NB4 (cell line): ENCODE measurements at places on chromosomes 2 and 18.
A peak's percentile ranks its signal among the peaks of the same experiment; 100 is the strongest.

- no peak for DNase-seq
Measured at GRCh38 chr18:55245211-55245614, 286.0 kb upstream of the CCDC68 start.

GRCh38 chr2:215377283-215377682, 58.6 kb downstream of the FN1 start:
- no peak for DNase-seq

DNA sequence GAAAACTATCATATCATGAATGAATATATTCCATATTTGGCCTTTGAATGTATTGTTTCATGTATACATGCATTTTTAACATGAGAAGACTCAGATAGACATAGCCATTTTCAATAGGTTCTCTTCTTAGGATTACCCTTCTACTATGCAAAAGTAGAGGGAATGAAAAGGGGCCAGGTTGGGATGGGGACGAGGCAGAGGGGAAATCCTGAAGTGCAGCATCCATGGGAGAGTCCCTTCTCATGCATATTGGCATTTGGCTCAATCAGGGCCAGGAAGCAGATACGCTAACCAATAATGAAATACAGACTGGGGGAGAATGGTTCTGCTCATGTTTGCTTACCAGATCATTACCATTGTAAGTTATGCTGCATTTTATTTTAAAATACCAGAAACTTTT, 475.8 kb downstream of the STK39 start:
- no peak for DNase-seq

DNA sequence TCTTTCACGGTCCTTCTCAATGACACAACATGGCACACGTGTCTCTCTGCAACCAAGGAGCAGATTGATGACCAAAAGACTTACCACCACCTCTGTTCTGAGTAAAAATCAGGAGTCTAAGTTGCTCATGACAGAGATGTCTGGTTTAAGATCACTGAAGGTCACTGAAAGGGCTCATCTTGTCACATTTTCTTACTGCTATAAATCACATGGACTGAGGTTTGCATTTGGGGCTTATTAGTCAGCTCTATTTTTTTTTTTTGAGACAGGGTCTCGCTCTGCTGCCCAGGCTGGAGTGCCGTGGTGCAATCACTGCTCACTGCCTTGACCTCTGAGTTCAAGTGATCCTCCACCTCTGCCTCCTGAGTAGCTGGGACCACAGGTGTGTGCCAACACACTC, 19.4 kb downstream of the CFLAR start:
- DNase-seq, result no peak

GRCh38 chr2:46923041-46923528, 7.5 kb upstream of the MCFD2 start:
- DNase-seq, result no peak

DNA sequence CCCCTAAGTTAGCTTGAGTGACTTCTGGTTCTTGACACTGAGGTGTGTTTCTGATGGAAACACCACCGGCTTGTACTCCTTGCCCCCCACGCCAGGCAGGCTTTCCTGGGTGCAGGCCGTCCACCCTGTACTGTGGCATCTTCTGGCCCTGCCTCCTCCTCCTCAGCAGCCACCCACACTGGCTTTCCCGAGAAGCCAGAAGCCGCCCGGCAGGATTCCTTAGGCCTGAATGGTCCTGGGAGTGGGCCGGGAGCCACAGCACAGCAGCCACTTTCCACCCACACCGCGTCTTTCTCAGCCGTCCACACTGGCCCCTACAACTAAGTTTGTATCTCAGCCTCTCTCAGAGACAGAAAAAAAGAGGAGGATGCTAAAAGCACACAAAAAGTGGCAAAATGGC, 2.1 kb upstream of the HSBP1L1 start:
- no peak for DNase-seq

- DNase-seq, result no peak
Measured at GRCh38 chr2:206790311-206790935, 25.0 kb downstream of the FASTKD2 start.

- no peak for DNase-seq
Measured at GRCh38 chr2:206480161-206480560, 36.8 kb downstream of the ADAM23 start.

DNA sequence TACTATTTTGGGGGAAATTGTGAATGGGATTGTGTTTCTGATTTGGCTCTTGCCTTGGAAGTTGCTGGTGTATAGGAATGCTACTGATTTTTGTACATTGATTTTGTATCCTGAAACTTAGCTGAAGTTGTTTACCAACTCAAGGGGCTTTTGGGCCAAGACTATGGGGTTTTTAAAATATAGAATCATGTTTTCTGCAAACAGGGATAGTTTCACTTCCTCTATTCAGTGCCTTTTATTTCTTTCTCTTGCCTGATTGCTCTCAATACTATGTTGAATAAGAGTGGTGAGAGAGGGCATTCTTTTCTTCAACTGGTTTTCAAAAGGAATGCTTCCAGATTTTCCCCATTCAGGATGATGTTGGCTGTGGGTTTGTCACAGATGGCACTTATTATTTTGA, 1383.8 kb upstream of the ACVR2A start:
- peak; percentile 6 for DNase-seq

DNA sequence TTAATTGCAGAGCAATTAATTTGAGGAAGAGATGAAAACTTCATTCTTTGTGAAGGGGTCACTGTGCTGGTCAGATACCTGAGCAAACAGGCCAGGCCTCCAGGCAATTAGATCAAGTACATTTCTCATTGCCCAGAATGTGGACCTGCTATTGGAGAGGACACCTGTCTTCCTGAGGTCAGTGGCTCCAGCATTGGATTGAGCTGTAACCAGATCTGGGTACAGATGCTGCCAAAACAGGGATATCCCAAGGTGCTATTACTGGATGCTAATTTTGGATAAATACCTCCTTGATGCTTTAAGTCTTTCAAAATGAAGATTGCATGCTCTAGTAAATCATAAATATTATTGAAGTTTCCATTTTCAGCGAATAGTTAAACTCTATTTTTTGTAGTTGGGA, 131.5 kb downstream of the FAM161A start:
- DNase-seq, result no peak

GRCh38 chr2:241413929-241414580, 58.0 kb downstream of the FARP2 start:
- no peak for DNase-seq

GRCh38 chr2:177270531-177270930, 6.0 kb upstream of the NFE2L2 start:
- DNase-seq, result no peak

GRCh38 chr2:99648906-99649789, 159.3 kb upstream of the REV1 start:
- DNase-seq, result no peak

DNA sequence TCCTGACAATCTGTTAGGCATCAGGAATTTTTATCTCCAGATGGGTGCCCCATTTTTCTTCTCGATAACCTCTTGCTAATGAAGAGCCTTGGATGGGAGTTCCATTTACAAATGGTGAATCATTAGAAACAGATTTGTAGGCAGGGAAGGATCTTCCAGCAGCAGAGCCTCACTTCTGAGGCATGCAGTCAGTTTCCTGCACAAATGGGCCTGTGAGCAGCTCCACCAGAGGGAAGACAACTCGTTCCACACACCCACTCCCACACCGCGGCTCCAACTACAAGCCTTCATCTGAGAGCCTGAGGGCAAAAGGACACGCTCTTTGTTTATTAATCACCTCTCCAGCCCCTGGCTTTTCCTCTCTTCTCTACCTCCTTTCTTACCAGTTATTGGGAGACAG, 108.5 kb downstream of the CTAGE1 start:
- DNase-seq, result no peak

- no peak for DNase-seq
Measured at GRCh38 chr18:74617486-74617885, 19.8 kb downstream of the ZNF407 start.

- DNase-seq, result no peak
Measured at GRCh38 chr18:27713738-27714095, 463.2 kb downstream of the CDH2 start.

GRCh38 chr18:59377613-59378337, 18.7 kb upstream of the LMAN1 start:
- no peak for DNase-seq

GRCh38 chr2:105315314-105315713, 14.2 kb downstream of the TGFBRAP1 start:
- DNase-seq, result no peak

- DNase-seq, result no peak
Measured at GRCh38 chr18:78427081-78427480, 552.5 kb upstream of the SALL3 start.

- DNase-seq, result no peak
Measured at GRCh38 chr2:137208431-137208891, 443.1 kb downstream of the THSD7B start.

GRCh38 chr2:34912084-34912483, 1313.0 kb upstream of the FAM98A start:
- no peak for DNase-seq

DNA sequence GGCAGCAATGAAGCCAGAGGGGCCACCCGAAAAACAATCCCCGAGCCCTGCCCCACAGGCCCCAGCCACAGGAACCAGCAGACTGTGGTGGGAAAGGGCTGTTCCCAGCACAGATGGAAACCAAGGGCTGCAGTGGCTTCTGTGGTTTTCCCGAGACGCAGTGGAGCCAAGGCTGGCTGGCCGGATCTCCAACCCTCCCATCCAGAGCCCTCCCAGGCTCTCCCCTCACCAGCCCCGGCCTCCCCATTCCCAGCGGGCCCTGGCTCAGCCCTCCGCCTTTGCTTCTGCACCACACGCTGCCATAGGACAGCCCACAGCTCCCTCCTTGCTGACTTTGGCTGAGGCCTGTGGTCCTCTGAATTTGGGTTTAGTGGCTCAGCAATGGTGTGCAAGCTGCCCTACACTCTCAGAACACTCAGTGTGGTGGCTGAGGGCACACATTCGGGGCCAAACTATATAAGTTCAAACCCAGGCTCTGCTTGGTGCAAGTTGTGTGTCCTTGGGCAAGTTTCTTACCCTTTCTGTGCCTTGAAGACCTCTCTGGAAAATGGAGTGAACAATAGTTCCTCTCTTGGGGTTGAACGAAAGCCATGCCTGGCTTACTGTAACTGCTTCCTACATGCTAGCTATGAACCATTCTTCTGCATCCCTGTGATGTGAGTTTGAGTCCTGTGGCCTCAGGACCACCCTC, 200.1 kb downstream of the SMAD7 start:
- no peak for DNase-seq

- peak; percentile 75 for DNase-seq
Measured at GRCh38 chr2:74554820-74555531, 456 bp downstream of the DOK1 start.
